ENCODE measurements at places on chromosomes 6 and 20.

DNA sequence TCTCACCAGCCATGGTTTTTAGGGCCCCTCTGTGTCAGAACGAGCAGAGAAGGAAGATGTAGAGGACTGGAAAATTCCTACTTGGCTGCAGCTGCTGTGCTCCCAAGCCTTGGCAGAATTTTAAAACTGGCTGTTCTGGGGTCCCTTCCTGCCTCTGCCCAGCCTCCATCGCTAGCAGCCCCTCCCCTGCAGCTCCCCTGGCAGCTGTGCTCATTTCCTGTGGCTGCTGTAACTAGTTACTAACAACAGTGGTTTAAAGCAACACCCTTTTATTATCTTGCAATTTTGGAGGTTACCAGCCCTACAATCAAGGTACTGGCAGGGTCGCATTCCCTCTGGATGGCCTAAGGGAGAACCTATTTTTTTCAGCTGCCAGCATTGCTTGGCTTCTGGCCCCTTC lies 3.7 kb upstream of the CST11 start:
- DNase-seq = no peak

GRCh38 chr20:39785252-39785917 lies 823.2 kb downstream of the DHX35 start:
- no peak for DNase-seq

DNA sequence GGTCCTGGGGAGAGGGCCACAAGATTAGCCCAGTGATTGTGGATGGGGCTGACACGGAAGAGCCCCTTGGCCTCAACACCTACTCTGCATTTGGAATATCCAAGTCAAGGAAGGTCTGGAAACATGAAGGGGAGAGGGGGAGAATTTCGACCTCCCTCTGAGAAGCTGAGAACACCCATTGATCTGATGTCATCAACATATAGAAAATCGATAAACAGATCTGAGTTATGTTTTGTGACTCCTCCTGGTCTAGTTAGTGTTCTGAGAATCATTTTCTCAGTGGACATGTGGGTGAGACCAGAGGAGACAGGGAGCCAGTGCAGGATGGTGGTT lies 108.0 kb downstream of the SLC22A3 start:
- no peak for DNase-seq

DNA sequence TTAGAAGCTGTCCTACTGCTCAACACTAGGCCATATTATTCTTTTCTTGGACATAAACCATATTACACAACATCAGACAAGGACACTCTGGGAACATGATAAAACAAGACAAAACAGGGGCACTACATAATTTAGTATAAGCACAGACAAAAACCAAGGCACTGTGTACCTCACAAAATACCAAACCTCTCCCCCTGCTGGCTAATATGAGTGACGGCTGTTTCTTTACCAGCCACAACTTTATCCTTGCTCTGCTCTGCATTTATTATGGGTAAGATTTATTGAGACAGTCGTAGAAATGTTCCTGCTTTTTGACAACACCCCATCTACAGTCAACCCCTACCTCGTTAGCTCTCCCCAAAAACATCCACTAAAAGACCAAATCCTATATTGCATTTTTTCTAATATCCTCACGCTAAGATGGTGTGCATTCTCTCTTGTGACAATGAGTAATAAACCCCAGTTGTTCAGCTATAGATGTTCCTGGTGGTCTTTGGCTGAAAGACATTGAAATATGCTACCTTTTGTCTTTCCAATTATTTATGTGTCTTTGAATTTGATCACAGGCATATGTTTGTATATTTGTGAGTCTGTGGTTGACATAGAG lies 23.8 kb upstream of the POLR1H start:
- no peak for DNase-seq

- DNase-seq = peak; percentile 13
Measured at GRCh38 chr20:58839474-58839874, 11.2 kb downstream of the GNAS-AS1 start.

DNA sequence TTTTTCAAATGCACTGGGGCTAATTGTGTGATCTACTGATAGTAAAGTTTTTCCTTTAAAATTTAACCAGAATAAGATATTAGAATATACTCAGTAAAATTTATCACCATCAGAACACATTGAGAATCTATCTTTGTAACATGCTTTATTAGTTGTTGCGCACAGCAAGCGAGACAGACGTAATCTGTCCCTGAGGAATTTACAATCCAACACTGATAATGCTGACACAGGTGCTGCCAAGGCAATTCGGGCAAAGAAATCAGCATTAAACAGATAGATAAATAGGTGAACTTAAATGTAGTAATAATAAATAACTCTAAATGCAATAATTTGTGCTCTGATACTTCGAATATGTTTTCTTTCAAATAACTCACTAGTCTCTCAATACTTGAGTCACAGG lies 607.2 kb downstream of the HTR1B start:
- no peak for DNase-seq

DNA sequence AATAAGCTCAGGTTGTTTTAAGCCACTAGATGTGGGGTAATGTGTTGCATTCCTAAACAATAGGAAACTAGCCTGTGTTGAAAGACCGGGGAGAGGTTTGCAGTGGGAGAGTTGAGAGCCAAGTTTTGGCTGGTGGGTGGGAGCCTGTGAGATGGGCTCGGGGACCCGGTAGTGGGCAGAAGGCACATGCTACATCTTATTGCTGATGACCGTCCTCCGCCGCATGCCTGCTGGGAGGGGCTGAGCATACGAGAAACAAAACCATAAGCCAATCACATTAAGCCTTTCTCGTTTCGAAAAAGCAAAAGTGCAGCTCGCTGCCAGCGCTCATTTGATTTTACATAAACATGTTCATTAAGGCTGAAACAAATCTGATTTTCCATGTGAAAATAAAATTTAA lies 57.4 kb upstream of the MPC1 start:
- DNase-seq = no peak

GRCh38 chr6:158475344-158476302 lies 84.3 kb upstream of the TMEM181 start:
- peak; percentile 93 for DNase-seq

DNA sequence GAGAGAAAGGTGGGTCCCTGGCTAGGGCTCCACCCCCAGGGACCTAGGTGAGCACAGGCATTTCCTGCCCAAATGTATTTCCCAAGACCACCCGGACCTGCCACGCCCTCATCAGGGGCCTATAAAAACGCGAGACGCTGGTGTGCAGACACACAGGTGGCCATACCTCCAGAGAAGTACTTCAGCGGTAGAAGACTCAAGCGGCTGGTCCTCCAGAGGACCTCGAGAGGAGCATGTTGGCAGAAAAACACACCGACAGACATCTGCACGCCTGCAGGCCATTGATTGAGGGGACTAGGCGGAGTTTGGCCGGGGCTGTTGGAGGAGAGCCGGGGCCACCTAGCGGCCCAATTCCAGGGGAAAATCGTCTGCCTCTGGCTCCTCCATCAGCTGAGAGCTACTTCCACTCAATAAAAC lies 695.8 kb upstream of the MMS22L start:
- no peak for DNase-seq

DNA sequence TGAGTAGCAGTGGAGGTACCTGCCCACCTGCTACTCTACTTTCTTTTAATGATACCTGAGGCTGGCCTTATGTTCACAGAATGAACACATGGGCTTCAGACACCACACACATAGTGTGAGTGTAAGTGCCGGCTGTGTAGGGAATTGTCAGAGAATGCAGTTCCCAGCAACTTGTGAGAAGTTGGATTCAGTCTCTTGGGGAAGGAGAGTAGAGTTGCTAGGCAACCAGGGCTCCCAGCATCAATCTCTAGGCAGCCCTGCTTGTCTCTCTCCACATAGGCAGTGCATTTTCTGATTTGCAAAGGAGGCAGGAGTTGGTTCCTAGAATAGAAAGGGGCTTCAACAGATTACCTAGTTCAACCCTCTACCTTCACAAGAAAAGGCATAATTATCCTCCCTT lies 74.1 kb downstream of the BFSP1 start:
- no peak for DNase-seq

DNA sequence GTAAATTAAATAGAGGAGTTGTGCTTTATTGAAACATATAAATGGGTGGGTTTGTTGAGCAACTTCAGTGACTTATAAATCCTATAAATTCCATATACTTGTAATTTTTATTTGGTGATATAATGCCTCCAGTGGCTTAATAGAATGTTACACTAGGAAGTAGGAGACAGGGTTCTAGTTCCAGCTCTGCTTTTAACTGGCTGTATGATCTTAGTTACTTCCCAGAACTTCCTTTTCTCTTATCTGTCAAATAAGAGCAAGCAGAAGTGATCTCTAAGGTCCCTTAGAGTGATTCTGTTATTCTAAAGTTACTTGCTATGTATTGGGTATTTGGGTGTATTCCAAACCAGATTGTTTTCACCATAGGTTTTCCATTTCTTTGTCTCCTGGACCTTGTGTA lies 10.2 kb downstream of the ZSCAN23 start:
- no peak for DNase-seq

- peak; percentile 14 for DNase-seq
Measured at GRCh38 chr20:956330-956951, 40.3 kb upstream of the ANGPT4 start.

- DNase-seq = no peak
Measured at GRCh38 chr6:6565488-6565887, 23.0 kb upstream of the LY86 start.

DNA sequence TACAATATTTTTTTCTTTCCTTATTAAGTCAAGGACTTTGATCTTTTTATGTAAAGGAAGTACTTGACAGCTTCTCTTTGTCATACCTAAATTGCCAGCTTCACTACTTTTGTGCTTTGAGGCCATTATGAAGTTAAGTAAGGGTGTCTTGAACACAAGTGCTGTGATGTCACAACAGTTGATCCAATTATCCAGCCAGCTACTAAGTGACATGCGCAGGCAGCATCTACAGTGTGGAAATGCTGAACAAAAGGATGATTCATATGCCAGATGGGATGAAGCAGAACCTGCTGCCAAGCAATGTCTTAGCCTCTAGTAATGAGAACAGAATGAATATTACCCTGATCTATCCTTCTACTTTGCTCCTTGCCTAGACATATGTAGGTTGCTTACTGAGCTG lies 68.3 kb upstream of the TMEM244 start:
- DNase-seq = no peak

GRCh38 chr6:43738267-43738676 lies 31.7 kb upstream of the VEGFA start:
- no peak for DNase-seq

- no peak for DNase-seq
Measured at GRCh38 chr6:842141-842540, 149.2 kb upstream of the EXOC2 start.

DNA sequence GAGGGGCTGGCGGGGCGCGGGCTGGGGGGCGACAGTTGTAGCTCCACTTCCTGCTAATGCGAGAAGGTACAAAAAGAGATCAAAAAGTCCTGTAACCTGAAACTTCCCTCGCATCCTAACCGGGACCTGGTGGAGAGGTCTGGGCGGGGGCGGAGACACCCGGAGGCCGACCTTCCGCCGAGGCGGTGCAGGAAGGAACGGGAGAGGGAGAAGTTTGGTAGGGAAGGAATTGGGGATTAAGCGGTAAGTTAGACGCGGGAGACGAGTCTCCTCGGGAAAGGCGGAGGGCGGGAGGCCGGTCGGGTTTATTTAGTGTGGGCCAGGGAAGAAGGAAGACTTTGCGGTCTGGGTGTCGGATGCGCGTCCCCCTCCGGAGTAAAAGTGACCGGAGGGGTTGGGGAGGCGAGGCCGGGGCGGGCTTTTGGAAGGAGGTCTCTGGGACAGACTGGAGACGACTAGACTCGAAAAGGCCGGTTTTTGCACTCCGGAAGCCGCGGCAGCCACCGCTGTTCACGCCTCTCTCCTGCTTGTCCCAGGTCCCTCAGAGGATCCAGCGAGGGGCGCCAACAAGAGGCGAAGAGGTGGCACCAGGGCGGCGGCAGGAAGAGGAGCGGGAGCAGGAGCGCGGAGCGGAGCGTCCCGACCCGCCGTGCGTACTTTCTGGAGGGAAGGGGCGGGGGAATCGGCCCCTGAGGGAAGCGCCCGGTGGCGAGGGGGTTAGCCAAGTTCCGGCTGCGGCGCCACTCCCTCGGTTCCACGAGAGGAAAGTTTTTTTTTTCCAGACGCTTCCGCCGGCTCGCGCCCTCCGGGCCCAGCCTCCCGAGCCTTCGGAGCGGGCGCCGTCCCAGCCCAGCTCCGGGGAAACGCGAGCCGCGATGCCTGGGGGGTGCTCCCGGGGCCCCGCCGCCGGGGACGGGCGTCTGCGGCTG lies 734 bp downstream of the TPBG start:
- DNase-seq = peak; percentile 38

GRCh38 chr20:56440346-56441007 lies 27.9 kb upstream of the RTF2 start:
- no peak for DNase-seq

GRCh38 chr6:46010771-46011170 lies 4.9 kb downstream of the CLIC5 start:
- no peak for DNase-seq

- no peak for DNase-seq
Measured at GRCh38 chr6:71621918-71622519, 264.3 kb upstream of the RIMS1 start.

DNA sequence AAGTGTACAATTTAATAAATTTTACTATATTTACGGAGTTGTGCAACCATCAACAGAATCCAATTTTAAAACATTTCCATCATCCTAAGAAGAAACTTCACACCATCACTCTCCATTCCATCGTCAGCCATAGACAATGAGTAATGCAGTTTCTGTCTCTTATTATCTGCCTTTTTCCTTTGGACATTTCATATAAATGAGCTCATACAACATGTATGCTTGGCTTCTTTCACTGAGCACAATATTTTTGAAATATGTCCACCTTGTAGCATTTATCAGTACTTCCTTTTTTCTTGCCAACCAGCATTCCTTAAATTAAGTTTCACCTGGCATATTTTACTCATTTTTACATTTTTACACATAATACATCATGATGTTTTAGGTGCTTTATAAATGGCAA lies 22.7 kb upstream of the HIVEP1 start:
- DNase-seq = no peak

DNA sequence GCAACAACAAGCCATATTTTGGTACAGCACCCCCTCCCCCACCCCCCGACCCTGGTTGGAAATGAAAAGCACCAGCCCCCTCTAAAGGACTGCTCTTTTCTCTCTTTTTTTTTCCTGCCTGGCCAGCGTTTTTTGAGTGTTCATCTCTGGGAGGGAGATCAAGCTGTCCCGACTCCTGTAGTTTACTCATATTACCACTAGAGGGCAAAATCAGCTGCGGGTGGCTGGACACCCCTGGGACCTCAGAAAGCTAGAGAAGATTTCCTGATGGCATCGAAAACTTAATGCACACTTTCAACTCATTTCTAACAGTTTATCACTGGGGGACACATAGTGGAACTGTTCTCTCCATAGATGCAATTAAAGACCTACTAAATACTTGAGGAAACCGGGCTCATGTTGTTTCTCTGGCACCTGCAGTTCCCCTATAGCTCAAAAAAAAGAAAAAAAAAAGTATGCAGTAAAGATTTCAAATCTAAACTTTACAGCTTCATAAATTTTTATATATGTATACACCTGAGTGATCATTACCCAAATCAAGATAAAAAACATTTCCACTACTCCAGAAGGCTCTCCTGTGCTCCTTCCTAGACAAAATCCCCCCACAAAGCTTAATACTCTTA lies 24.4 kb downstream of the CNBD2 start:
- peak; percentile 62 for DNase-seq

Measured in NCI-H1092 (cell line).